ENCODE measurements at places on chromosomes 16 and 17.

- H3K4me1 ChIP-seq, result no peaks in the 10 kb centered on the region
- H3K27me3 ChIP-seq, result no peaks in the 10 kb centered on the region
- no peaks in the 10 kb centered on the region for H3K36me3 ChIP-seq
Observed at GRCh38 chr16:80717611-80718010, 86.8 kb downstream of the CDYL2 start.

GRCh38 chr16:84819644-84820304 lies at the start of gene CRISPLD2:
Gene CRISPLD2, plus strand, starts transcription at chr16:84819985. Its CDS starts 18,511 bp downstream, at chr16:84838496.
- DNase-seq, result peak; percentile 96
- H3K36me3 ChIP-seq, result no peaks in the 10 kb centered on the region

DNA sequence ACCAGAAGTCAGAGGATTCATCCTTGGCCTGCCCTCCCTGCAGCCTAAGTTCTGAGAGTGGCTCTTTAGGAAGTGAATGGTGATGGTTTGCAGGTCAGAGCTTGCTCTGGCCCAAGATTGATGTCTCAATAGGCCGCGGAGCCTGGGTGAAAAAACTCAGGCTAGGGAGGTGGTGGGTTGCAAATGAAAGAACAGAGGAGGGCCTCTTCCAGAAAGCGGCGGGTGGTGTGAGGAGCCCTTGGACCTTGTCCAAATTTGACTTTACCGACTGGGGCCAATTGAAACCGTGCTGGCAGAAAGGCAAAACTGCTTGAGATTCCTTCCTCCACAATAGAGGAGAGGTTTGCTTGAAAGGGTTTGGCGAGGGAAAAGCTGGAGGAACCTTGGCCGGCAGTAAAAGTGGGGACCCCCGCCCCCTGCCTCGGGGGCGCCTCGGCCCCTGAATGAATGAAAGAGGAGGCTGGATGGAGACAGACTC lies 331.3 kb downstream of the SEC14L1 start:
- H3K36me3 ChIP-seq, result no peaks in the 10 kb centered on the region
- no peak overlapping the region for H3K27ac ChIP-seq
- no peak overlapping the region for H3K4me3 ChIP-seq
- no peaks in the 10 kb centered on the region for H3K27me3 ChIP-seq
- H3K4me1 ChIP-seq, result peaks cover 3% of the 10 kb centered on the region

DNA sequence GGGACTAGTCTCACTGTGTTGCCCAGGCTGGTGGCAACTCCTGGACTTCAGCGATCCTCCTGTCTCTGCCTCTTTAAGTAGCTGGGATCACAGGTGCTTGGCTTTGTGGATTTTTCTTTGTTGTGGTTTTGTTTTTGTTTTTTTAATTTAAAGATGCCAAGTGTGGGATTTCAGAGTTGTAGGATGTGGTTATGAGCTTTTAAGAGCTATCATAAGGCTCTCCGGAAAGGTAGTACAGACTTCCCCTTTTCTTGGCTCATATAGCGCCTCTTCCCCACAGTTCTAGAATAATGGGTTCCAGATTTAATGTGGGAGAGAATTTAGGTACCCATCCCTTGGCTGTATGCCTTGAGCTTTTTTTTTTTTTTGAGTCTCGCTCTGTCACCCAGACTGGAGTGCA lies 17.1 kb downstream of the AKAP1 start:
- H3K4me3 ChIP-seq, result no peak overlapping the region
- H3K4me1 ChIP-seq, result no peaks in the 10 kb centered on the region
- peaks cover 2% of the 10 kb centered on the region for H3K36me3 ChIP-seq
- no peak overlapping the region for H3K27ac ChIP-seq
- DNase-seq, result no peak

DNA sequence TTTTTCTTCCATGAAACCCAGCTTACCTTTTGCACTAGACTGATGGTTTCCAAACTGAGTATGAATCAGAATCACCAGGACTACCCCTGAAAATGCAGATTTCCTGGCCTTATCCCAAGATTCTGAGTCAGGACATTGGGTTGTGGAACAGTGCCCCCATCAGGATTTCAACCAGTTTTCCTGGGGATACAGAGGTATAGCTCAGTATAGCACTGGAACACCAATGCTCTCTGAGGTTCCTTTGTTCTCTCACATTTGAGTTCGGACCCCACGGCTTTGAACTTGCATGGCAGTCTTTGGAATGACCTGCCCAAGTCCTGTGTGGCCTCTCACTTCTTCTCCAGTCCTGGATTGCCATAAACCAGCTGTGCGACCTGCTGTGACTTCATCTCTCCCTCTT lies 12.8 kb upstream of the CCL8 start:
- H3K4me3 ChIP-seq, result no peak overlapping the region
- no peak overlapping the region for H3K27ac ChIP-seq
- no peaks in the 10 kb centered on the region for H3K36me3 ChIP-seq
- H3K4me1 ChIP-seq, result no peaks in the 10 kb centered on the region

- no peaks in the 10 kb centered on the region for H3K27me3 ChIP-seq
- DNase-seq, result peak; percentile 91
- H3K4me1 ChIP-seq, result no peaks in the 10 kb centered on the region
- no peak within 1 kb of the TSS for H3K27ac ChIP-seq
- H3K4me3 ChIP-seq, result peak within 1 kb of the TSS; percentile 68
Observed at GRCh38 chr17:45894022-45894784, at the start of gene MAPT. Gene MAPT, plus strand, starts transcription at chr17:45894554. Its CDS starts 67,784 bp downstream, at chr17:45962338.

GRCh38 chr17:9389111-9389527 lies 186.5 kb downstream of the STX8 start:
- no peaks in the 10 kb centered on the region for H3K36me3 ChIP-seq
- H3K27me3 ChIP-seq, result no peaks in the 10 kb centered on the region
- H3K4me1 ChIP-seq, result no peaks in the 10 kb centered on the region

DNA sequence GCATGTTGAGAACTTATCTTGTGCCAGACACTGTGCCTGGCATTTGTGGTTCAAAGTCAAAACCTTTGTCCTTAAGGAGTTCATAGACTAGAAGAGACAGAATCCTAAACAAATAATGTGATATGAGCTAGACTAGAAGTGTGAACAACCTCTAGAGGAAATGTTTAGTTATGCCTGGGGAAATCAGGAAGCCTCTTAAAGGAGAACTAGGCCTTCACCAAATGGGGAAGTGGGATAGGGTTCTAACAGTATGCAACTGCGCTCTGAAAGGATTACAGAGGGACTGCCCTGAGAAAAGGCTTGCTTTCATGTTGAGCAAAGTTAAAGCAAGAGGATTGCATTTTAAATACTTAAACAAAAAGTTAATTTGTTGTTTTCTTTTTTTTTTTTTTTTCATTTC lies 4.9 kb downstream of the RUNDC1 start:
- no peak for DNase-seq
- no peak overlapping the region for H3K4me3 ChIP-seq
- no peaks in the 10 kb centered on the region for H3K36me3 ChIP-seq
- H3K27ac ChIP-seq, result no peak overlapping the region

DNA sequence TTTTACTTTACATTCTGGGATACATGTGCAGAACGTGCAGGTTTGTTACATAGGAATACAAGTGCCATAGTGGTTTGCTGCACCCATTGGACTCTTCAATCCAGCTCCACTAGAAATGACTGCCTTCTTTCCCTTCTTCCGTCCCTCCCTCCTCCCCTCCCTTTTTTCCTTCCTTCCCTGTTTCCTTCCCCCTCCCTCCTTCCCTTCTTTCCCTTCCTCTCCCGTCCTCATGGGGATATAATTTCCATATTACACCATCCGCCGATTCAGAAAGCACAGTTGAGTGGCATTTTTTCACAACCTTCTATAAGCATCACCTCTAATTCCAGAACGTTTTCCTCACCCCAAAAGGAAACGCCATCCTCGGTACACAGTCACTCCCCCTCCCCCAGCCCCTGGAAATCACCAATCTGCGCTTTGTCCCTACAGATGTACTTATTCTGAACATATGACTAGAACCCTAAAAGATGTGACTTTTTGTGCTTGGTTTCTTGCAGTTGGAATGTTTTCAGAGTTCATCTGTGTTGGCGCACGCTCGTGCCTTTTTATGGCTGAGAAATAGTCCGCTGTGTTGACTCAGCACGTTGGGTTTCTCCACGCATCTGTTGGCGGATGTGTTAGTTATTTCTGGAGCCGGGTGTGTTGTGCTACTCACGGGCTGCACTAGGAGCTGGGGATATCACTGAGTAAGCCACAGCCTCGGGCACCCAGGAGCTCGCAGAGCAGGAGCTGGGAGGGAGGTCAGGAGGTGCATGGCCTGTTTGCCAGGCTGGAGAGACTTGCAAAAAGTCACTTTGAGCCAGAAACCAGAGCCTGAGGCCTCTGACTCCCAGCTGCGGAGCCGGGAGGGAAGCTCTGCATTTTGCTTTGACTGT lies 336.4 kb downstream of the SEC14L1 start:
- DNase-seq, result peak; percentile 92
- H3K36me3 ChIP-seq, result no peaks in the 10 kb centered on the region
- peaks cover 3% of the 10 kb centered on the region for H3K4me1 ChIP-seq
- no peak overlapping the region for H3K4me3 ChIP-seq
- H3K27ac ChIP-seq, result peak overlapping the region; percentile 55

Measured in aorta (tissue), 5 donors.